ENCODE measurements at places on chromosomes 3 and 15.

DNA sequence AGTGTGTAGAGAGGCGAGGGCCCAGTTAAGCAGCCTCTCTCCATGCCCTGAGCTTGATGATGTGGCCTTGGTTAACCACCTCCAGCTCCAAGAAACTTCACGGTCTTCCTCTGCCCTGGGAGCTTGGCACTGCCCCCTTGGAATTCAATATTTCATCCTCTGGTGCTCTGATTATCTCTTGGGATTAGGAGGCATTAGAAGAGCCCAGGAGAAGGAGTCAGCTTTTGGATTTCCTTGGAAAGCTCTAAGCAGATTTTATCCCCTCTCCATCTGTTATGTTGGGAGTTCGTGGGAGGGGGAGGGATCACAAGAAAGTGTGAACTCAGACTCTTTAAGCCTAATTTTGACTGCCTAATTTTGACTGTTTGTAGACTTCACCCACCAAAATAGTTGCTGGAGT, 132.7 kb upstream of the AGBL1 start:
- no peak for DNase-seq

DNA sequence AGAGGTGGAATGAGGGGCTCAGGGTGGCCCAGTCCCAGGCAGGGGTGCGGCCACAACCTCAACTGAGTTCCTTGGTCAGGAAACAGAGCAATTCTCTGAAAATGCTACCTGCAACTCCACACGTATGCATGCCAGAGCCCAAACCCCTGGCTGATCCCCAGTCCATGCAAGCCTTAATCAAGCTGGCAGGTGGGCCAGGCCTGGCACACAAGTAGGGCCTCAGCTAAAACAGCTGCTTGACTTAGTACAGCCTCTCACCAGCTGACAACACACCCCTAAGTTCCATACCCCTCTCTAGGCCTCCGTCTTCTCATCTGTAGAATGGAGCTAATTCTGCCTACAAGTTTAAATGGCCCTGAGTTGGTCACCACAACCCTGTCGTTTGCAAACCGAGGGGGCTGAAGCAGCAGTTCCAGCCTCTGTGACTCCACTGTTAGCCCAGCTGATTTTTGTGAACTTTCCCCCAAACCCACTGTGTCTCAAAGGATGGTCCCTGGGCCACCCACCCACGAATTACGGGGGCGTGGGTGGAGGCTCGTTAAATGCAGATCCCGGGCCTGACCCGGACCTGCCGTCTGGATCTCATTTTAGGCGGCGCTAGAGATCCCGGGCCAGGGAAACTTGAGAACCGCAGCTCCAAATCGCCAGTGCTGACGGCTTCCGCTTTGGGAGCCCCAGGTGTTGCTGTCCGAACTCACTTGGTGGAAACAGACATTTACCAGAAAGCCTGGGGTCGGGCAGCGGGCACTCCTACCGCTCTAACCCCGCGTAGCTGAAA, 927 bp downstream of the CHDH start:
- DNase-seq, result no peak

- peak; percentile 16 for DNase-seq
These were observed 49.7 kb upstream of the POMGNT2 start for GRCh38 chr3:43155464-43156121.

GRCh38 chr3:10577486-10577885, 72.1 kb upstream of the ATP2B2 start:
- DNase-seq, result no peak

GRCh38 chr15:101135532-101136166, 116.2 kb downstream of the CHSY1 start:
- no peak for DNase-seq

DNA sequence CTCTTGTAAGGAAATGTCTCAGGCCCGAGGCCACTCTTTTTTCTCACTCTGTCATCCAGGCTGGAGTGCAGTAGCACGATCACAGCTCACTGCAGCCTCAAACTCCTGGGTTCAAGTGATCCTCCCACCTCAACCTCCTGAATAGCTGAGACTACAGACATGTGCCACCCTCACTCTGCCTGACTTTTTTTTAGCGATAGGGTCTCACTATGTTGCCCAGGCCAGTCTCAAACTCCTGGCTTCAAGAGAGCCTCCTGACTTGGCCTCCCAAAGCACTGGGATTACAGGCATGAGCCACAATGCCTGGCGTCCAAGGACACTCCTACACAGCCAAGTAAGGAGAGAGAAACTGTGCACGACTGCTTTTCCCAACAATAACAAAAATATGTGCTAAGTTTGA, 7.6 kb downstream of the ZNF445 start:
- no peak for DNase-seq

- no peak for DNase-seq
These were observed 11.5 kb downstream of the ITPR1 start for GRCh38 chr3:4504340-4505261.

DNA sequence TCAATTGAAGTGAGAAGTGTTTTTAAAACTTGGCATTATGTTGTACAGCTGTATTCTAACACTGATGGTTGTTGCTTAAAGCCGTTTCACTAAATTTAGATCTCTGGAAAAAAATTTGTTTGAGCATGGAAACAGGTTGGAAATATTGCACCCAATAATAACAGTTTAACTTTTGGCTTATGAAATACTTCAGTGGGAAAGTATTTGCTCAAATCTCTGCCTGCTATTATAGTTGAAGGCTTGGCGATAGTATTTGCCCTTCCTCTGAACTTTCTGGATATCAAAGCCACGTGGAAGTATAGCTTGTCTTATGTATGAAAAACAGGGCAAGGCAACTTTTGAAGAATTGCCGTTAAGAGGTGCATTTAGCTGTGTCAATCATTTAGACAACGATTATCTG, 270.3 kb upstream of the LRRFIP2 start:
- no peak for DNase-seq

GRCh38 chr3:160537729-160538128, 27.6 kb downstream of the KPNA4 start:
- DNase-seq, result no peak

DNA sequence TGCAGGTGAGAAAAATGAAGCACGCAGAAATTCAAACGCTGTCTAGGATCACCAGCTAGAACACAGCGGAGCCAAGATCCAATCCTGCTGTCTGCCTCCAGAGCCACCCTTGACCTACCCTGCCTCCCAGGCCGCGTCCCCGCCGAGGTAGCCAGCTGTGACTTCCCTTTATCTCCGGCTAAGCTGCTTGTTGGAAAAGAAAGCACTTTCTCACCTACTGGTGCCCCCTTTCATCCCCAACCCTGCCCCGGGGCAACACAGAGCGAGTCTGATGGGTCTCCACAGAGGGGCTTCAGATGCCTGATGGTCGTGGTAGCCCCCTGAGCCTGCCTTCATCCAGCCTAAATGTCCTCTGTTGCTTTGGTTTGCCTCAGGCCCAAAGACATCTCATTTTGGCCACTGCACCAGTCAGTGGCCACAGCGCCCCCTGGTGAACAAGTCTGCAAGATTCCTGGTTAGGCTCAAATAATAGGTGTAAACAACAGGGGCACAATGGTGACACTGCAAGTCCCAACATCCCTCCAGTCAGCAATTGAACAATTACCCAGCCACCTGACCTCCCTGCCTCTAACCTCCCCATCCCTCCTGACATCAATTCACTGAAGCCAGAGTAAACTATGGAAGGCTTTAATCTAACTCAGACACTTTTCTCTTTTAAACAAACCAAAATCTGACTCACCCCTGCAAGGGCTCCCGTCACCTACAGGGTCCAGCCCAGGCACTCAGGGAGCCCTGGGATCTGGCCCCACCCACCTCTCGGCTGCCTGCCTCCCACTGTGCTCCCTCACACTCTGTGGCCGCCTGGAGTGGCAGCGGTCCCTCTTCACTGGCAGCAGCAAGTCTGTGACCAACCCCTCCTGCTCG, 27.3 kb upstream of the BCL2L10 start:
- DNase-seq, result peak; percentile 38

DNA sequence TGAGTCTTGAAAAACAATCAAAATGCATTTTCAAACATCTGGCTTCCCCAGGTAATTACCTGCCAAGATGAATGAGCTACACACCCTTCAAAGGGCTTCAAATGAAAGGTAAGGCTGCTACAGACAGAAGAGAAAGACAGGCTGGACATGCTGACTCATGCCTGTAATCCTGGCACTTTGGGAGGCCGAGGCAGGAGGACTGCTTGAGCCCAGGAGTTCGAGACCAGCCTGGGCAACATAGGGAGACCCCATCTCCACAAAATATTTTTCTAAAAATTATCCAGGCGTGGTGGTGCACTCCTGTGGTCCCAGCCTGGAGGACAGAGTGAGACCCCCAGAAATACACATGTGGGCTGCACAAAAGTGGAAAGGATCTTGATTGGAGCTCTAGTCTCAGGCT, 14.5 kb upstream of the ZFYVE19 start:
- no peak for DNase-seq

DNA sequence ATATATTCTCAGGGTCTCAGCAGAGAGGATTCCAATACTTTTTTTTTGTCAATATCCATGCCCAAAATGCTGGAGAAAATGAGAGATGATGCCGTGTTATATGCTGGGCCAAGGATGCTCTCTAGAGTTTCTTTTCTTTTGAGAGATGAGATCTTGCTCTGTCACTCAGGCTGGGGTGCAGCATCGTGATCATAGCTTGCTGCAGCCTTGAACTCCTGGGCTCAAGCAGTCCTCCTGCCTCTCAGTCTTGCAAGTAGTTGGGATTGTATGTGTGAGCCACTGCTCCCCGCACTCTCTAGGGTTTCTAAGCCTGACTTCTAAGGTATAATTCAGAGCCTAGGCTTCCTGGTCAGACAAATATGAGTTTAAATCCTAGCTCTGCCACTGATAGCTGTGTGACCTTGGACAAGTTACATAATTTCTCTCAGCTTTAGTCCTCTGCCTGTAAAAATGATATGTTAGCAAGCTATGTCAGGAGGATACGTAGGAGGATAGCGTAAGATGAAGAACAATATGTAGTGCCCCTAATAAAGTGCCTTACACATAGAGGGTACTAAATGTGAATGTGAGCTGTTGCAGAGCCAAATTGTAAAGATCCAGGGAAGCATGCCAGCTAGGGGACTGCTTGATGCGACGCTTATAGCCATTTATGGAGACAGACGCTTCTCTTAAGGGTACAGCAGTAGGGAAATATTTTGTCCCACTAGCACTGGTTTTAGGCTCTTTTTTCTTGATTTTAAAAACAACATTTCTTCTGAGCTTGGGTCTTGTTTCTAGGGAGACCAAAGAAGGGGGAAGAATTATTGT, 7.4 kb downstream of the STARD9 start:
- DNase-seq, result no peak

DNA sequence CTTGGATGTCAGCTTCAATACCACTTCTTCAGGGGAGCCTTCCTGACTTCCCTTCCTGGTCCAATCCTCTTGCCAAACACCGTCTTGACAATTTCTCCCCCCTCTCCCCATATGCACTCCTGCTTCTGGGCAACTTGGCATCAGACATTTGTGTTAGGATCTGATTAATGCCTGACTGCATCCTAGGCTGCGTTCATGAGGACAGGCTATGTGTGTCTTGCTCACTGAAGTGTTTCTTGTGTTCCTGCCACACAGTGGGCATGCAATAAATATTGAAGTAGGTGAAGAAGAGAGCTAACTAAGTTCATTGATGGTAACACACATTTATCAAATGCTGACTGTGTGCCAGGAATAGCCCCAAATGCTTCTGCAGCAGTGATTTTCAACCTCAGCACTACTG, 36.4 kb upstream of the WNT5A start:
- no peak for DNase-seq

DNA sequence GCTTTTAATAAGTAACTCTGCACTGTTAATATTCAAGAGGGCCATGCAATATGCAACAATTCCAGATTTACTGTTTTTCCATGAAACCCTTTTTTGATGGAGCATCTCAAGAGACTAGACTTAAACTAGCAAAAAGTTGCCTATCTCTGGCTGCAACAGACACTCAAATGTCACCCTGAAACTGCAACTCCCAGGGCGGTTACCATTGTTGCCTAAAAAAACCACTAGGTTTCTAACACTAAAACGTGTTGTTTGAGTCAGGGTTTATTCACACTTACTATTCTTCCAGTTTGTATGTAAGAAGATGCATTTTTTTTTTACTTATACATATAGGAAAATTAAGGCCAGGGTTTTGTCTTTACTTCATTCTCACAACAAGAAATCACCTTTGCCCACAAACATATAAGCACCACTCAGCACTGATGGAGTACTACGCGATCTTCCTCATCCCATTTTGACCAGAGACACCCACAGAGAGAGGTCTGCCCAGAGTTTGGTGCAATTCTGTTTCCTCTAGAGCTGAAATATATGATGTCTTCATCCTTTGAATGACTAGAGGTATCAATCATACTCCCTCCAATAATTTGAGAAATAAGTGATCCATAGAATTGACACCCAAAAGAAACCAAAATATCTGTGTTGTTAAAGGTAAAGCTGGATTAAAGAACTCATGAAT, 124.0 kb upstream of the SNTN start:
- no peak for DNase-seq

DNA sequence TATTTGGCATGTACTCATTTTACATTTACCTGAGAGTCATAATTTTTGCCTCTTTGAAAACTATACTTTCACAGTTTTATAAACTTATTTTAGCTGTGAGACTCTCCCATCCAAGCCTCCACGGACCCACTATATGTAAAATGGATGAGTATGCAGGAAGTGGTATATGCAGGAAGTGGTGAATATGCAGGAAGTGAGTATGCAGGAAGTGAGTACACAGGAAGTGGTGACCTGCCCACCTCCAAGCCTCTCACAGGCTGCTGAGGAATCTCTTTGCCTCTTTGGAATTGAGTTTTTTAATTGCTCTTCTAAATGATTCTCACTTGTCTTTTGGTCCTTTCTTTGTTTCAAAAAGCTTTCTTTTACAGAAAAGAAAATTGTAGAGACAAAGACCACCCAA, 85.2 kb downstream of the KBTBD8 start:
- DNase-seq, result no peak

DNA sequence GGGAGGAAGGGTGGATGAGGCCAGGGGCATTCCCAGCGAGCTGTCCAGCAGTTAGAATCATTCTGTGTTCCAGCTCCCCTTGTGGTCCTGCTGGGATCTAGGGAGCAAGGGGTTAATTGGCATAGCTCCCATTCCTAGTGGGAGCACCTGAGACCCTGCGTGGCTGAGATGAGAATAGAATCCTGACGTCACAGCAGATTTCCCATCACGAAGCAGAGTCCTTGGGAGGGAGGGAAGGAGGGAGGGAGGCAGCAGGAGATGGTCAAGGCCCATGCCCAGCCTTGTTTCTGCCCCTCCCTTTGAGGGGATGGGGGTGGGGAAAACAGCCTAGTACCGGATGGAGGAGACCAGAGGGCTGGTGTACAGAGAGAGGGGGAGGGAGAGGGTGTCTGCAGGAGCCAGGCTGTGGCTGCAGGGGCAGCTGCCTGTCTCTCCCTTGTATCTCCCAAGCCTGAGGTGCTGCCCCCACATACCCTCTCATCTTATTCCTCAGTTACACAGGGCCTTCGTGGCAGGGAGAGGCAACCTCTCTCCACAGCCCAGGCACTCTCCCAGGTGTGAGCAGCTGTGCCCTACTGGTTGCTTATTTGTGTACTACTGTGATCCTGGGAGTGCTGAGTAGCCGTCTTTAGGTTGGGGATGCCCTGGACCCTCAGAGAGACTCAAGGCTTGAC, 5.4 kb downstream of the TYRO3 start:
- DNase-seq, result no peak

DNA sequence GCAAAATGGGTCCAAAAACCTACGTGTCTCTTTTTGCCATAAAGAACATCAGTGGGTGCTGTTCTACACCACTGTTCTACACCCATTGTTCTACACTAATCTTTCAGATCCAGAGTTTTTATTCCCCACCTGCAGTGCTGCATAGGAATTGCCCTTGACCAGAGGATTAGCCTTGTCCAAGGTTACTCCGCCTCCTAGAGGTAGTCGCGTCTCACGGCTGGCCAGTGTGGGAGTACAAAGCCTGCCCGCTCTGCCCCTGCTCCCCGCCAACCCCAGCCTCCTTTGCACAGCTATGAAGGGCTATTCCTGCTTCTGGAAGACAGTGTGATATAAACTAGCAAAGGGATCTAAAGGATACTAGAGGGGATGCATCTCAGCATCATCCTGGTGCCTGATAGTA, 222.1 kb upstream of the LMCD1 start:
- no peak for DNase-seq
